Activated CD8-positive, alpha-beta memory T cell treated with anti-CD3 and anti-CD28 coated beads for 1 hour (primary cell): ENCODE measurements at places on chromosomes 1 and 21.

- DNase-seq, result no peak
Measured at GRCh38 chr1:67672260-67672803, 12.7 kb upstream of the GADD45A start.

- no peak for DNase-seq
Measured at GRCh38 chr1:52523376-52523775, 29.5 kb downstream of the TUT4 start.

- no peak for DNase-seq
Measured at GRCh38 chr21:24076179-24076578, 1531.1 kb downstream of the MRPL39 start.

- DNase-seq, result no peak
Measured at GRCh38 chr1:198088360-198089071, 68.3 kb upstream of the NEK7 start.

DNA sequence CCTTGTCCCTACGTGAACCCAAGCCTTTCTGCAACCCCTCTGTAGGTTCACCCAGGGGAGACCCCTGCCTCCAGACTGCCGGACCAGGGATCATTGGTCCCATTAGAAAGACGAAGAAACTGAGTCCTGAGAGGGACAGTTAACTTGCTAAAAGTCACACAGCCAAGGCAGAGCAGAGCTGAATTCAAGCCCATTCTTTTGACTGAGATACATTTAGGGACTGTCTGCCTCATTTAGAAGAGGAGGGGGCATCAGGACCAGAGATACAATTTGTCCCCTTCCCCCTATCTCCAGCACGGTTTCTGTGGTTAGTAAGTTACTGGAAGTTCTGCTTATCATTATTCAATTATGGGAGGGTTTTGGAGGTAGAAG lies 19.1 kb downstream of the KCNQ4 start:
- no peak for DNase-seq

DNA sequence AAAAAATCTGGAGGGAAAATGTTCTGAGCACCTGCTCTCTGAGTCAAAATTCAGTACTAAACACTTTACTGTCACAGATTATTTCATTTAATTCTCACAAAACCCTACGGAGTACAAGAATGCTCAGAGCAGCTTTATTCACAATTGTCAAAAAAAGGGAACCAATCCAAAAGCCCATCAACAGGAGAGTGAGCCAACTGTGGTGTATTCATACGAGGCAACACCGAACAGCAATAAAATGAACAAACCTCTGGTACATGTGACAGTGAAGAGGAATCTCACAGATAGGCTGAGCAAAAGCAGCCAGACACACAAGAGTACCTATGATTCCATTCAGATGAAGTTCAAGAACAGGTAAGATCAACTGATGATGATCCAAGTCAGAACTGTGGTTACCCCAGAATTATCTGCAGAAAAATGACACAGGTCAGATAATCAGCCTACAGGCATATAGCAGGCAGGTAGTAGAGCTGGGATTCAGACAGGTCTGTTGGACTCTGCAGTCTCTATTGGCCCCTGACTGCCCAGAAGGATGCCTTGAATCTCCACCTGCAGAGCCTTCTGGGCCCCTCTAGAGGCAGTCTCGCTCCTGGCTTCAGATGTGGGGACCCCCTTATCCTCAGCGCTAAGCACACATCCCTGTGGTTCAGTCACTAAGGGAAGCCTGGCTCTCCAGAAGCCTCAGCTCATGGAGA lies 19.2 kb downstream of the SLC9A1 start:
- DNase-seq, result no peak

GRCh38 chr1:59238333-59238934 lies 58.5 kb upstream of the FGGY start:
- no peak for DNase-seq

- DNase-seq, result no peak
Measured at GRCh38 chr21:44959376-44960091, 19.7 kb downstream of the SLX9 start.

- DNase-seq, result no peak
Measured at GRCh38 chr1:40898431-40898901, 36.3 kb upstream of the CITED4 start.

- DNase-seq, result peak; percentile 55
Measured at GRCh38 chr1:9724706-9725476, 73.4 kb downstream of the PIK3CD start.

GRCh38 chr1:54278941-54279422 lies 79.0 kb downstream of the MRPL37 start:
- no peak for DNase-seq

- DNase-seq, result no peak
Measured at GRCh38 chr21:33025106-33025488, 638 bp upstream of the OLIG2 start.

DNA sequence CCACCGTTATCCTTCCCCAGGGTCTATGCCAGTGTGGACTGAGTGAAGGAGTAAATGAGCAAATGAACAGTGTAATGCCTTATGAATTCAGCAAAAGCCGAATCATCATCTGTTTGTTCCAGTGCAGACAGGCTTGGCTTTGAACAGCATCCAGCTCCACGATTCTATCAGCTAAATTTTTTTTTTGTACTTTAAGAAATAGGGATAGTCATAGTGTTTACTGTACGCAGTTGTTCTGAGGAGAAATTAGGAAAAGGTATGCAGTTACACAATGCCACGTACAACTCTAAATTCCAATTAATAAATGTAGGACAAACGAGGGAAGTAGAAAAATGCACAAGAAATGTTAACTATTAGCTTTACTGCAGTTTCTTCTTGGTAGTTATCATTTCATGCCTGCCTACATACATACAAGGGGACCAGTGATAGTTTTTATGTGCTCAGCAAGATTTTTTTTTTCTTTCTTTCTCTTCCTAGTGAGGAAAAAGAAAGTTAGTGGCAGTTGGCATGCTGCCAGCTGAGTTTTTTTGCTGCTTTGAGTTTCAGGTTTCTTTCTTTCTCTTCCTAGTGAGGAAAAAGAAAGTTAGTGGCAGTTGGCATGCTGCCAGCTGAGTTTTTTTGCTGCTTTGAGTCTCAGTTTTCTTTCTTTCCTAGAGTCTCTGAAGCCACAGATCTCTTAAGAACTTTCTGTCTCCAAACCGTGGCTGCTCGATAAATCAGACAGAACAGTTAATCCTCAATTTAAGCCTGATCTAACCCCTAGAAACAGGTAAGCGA lies at the start of gene IFI44L:
Gene IFI44L, plus strand, starts transcription at position 646 of the 777 bp plus-strand sequence. CDS start 7,468 bp downstream, outside the sequence.
- peak; percentile 0 for DNase-seq

GRCh38 chr1:226541631-226542622 lies 6.6 kb upstream of the STUM start:
- DNase-seq, result no peak

- no peak for DNase-seq
Measured at GRCh38 chr1:236280438-236281197, 1.1 kb downstream of the ERO1B start.

DNA sequence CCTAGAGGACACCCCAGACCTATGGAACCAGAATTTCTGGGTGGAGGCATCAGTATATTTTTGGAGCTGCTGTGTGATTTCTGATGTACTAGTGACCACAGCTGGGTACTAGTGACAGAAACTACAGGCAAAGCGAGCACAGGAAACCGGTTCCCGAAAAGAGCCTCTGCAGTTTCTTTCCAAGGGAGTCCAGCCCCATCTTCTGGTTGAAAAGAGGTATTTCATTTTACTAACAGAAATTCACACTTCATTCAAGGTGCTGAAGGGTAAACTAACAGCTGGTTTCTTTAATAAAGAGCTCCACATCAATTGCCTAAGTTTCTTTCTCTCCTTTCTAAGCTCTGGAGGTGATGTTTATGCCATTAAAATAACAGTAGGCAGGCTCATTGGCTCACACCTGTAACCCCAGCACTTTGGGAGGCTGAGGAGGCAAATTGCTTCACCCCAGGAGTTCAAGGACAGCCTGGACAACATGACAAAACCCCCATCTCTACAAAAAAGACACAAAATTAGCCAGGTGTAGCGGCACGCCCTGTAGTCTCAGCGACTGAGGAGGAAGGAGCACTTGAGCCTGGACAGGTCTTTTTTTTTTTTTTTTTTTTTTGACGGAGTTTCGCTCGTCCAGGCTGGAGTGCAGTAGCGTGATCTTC lies 22.0 kb downstream of the THAP3 start:
- no peak for DNase-seq

DNA sequence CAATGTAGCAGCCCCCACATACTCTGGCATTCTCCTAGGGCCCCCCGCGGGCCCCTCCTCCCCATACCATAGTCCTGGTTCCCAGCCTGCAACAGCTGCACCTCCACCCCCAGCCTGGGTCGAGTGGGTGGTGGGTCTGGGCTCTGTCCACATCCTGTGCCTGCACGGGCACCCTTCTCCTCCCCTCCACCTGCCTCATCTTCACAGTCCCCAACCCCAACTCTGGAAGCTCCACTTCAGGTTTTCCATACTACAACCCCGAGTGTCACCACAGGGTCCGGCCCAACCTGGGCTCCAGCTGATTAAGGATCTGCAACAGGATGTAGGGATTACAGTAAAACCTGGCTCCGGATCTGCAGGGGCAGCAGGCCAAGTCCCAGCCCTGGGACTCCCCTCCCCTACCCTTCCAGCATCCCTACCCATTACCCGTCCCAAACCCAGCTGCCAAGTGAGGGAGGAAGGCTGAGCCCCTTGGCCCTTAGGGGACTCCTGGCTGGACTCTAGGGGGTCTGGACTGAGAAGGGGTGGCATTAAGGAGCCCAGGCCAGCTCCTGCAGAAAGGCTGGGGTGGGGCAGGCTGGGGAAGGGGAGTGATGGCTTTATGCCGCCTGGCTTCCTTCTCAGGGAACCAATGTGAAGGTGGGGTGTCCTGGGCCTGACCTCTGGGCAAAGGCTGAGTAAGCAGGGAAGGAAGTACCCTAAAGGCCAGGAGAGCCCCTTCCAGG lies 116.8 kb downstream of the CASZ1 start:
- no peak for DNase-seq
